Activated naive CD8-positive, alpha-beta T cell treated with anti-CD3 and anti-CD28 coated beads for 36 hours (primary cell): ENCODE measurements at places on chromosomes 11 and 22. TPM values are rescaled to one million over a fixed set of nuclear protein-coding genes. Genes with fewer than 3 reads are reported as not detected.

GRCh38 chr11:121199516-121199915, 93.1 kb upstream of the SC5D start:
- no peak for DNase-seq

DNA sequence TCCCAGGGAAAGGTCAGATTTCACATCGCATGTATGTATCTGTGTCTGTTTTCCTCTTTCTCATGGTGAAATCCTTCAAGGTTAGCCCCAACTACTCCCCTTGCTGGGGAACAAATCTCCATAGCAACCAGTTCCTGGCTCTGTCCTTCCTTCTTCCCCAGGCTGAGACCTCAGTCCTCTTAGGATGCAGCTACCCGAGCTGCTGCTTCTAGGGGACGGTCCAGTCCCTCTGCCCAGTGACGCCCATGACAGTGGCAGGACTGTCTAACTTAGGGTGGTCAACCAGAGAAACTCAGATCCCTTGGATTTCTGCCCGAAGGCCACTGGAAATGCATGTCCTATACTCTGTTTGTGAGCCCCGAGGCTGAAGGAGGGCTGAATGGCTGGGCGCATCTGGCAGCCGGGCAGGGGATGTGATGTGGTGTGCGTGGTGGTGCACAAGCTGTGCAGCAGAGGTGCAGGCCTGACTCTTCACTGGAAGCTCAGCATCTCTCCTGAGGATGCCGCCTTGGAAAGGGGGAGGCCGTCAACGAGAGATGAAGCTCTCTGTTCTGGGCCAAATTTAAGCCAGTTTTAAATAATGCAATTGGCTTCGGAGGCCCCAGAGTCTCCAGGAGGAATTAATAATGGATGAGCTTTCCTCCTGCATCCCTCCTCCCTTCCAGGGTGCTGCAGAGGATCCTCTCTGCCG, 118.7 kb upstream of the B3GAT1 start:
- no peak for DNase-seq

DNA sequence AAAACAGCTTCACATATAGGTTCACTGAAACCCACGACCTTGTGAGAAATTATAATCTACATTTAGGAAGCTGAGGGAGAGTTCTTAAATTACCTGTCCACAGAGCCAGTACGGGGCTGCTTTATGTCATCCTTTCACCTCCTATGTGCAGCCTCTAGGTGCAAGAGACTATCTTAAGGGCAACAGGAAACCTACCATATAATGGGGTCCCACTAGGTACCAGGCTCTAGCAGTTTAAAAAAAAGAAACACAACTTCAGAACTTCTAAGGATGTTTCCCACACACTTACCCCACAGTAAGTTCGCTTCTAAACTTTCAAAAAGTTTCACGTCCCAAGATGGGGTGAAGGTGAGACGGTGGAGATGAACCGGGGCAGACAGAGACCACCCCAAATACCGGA, 573 bp downstream of the STK33 start:
- DNase-seq: no peak

- DNase-seq: no peak
Observed at GRCh38 chr22:43053176-43053575, 36.0 kb downstream of the TTLL1 start.

GRCh38 chr22:33328789-33329296, 270.7 kb upstream of the SYN3 start:
- no peak for DNase-seq

DNA sequence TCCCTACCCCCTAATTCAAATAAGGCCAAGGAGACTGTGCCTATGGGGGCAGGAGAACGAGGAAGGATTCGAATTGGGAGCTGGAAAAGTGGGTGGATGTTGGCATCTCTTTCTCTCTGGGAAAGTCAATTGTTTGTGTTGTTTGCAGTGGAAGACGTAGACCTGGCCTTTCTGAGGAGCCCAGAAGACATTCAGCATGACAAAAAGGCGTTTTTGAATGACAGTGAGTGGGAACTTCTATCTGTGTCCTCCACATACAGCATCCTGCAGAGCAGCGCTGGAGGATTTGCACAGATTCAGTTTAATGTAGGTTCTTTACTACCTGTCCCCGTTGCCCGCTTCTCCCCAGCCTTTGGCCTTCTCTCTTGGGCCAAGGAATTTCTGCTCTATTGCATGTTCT, 28.2 kb downstream of the HTR3B start:
- no peak for DNase-seq

GRCh38 chr11:60777106-60777505, 8.0 kb upstream of the MS4A10 start:
- no peak for DNase-seq

GRCh38 chr22:40240160-40240559, 62.4 kb downstream of the TNRC6B start:
- DNase-seq: no peak

DNA sequence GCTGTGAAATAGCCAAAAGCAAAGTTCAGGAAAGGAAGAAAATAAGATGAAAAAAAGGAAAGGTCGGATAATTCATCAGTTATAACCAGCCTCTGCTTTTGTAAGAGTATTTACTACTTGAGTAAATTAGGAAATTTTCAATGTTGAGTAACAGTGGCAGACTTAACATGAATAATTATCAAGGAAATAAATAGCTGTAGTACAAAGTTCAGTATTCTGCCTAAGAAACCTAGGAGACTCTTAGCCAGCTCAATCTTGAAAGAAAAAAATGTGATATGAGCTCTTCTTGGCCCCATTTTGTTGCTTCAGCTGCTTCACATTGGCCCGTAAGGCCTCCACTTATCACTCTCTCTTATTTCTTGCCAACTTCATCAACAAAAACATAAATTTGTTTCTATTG, 17.0 kb upstream of the DNAJB7 start:
- DNase-seq: no peak

DNA sequence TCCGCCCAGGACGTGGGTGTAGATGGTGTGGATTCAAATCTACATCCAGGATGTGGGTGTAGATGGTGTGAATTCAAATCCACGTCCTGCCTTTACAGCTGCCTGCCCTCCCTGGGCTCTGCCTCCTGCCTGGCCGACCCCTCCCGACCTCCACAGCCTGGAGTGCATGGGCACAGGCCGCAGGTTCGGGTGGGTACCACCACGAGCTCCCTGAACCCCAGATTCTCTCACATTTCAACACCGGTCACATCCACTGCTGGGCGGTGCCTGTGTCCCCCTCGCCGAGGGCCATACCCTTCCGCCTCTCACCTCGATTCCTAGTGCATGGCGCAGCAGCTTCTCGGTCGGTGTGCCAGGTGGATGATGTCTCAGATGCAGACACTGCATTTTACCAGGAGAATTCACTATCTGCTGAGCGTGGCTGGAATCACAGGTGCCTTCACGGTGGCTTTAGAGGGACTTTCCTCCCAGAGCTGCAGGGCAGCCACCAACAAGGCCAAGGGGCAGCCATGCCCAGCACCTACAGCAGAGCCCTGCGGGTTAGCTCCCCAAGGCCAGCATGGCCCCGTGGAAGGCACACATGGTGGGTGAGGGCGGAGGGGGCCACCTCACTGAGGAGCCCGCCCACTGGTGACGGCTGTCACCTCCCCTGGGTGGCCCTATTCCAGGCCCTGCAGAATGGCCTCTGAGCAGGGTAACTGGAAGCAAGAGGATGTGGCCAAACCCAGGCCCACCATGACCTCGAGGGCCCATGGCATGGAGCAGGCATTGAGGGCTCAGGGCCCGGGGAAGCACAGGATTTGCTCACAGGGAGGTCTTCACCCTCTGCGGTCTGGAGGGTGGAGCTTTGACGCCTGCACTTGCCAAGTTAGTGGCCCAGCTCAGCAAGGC, 638.5 kb downstream of the TBC1D22A start:
- DNase-seq: no peak

- no peak for DNase-seq
Observed at GRCh38 chr11:64676261-64676615, 46.8 kb downstream of the NRXN2 start.

GRCh38 chr22:46092670-46093410, 57.5 kb upstream of the PPARA start:
- no peak for DNase-seq

DNA sequence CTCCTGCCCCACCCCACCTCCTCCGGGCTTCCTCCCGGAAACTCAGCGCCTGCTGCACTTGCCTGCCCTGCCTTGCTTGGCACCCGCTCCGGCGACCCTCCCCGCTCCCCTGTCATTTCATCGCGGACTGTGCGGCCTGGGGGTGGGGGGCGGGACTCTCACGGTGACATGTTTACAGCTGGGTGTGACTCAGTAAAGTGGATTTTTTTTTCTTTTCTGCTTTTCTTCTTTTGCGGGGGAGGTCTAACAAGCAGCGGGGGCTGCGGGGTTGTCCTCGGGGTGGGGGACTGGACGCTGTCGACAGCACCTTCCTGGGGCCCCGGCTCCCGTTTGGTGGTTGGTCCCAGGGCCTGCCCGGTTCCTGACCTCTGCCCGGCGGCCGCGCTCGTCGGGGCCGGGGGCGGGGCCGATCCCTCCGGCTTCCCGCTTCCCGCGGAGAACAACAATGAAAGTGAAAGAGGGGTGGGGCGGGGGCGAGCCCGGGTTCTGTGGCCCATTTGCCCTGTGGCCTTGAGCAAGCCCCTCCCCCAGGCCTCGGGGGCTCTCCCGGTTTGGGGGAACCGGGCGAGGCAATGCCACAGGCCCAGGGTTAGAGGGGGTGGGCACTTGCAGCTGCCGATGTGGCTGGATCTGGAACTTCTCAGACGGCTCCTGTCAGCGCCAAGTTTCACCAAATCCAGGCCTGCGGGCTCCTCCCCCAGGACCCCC, 975 bp upstream of the MDK start:
- DNase-seq: peak; percentile 77

- DNase-seq: no peak
Observed at GRCh38 chr22:46579751-46580449, 40.3 kb upstream of the GRAMD4 start.

DNA sequence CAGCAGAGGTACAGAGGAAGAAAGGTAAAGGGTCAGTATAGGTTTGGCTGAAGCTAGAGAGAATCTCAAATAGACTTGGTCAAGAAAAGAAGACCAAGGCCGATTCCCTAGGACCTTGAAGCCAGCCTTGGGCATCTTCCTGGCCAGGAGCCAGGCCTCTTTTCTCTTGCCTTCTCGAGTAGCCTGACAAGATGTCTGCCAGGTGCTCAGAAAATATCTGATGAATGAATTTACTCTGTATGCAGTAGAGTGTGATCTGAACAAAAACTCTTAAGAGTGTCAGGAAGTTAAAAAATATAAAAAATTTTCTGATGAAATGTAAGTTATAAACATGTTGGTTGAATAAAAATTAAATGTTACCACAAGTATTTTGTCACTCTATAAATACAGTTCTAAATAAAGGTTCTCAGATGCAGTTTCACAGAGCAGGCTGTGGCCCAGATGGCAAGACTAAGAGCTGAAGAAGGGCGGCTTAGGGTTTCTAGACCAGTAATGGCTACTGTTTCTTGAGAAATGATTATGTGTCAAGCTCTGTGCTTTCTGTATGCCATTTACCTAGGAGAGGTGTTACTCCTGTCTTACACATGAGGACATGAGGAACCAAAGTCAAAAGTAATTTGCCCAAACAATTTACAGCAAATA, 98.1 kb downstream of the ATXN10 start:
- DNase-seq: no peak

DNA sequence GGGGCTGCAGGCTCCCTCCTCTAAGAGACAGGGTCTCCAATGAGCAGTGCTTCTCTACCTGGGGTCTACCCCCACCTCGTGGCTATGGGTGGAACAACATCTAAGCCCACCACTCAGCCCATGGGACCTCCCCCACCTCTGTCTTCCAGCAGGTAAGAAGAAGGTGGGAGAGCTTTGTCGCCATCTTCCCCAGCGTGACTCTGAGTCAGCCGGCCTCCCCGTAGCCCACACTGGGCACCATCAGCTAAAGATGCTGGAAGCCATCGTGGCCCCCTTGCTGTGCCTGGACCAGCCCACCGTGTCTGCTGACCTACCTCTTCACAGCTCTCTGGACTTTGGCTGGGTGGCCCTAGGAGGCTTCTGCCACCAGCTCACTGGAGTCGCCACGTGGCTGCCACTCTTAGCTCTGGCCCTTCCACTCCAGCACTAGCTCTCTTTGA, 944 bp downstream of the C11orf86 start:
- peak; percentile 19 for DNase-seq

GRCh38 chr22:42758931-42759629, 38.4 kb upstream of the A4GALT start:
- DNase-seq: no peak

DNA sequence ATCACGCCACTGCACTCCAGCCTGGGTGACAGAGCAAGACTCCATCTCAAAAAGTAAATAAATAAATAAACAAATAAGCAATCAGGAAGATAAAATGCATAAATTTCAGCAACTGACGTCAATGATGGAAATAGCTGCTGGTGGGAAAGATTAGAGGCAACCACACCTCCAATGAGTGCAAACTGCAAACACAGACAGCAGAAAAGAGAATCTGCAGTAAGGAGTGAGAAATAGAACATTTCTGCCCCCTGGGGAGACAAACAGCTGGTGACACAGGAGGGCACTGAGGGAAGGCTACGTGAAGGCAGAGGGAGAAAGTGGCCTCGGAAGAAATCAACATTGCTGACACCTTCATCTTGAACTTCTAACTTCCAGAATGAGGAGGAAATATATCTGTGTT, 6.5 kb downstream of the PI4KA start:
- DNase-seq: no peak

DNA sequence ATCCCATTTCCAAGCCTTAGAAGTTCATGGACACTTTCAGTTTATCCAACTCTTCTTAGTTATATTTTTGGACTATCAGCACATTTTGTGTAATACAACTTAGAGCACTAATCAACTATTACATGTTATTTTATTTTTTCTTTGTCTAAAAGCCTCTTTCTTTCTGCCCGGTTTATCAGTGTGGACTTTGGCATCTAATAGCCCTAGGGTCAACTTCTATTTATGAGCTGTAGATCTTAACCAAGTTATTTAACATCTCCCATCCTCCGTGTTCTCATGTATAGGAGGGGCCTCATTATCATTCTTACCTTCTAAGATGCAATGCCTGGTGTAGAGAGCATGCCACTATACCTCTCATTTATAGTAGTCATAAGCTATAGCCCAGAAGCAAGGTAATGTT, 4.4 kb downstream of the CARD16 start:
- no peak for DNase-seq

DNA sequence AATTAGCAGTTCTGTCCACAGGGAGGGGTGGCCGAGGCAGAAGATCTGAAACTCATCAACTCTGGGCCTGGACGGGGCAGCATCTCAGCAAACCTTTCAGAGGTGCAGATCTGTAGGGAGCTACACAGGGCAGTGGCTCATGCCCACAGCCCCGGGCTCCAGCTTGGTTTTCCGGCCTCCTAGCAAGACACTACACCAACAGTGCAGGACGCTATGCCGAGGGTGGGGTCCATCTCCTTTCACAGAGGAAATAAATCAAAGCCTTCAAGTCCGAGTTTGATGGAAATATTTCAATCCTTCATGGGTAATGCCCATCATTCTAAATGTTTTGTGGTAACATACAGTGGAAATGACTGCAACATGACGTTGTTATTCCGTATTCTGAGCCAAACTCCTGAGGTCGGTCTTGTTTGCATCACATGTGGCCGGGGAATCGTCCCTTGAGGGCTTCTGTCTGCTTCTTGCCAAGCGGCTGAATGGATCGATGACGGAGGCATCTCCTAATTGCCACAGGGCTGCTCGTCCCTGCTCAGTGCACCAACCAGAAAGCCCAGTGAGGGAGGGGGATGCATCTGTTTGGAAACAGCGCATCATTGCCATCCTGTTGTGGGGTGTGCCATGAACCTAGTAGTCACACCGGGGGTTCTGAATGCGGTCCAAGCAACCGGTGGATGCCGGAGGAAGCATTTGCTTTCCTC, 30.0 kb downstream of the LINC01488 start:
- no peak for DNase-seq

The CHADL gene
- total RNA-seq: 0.39 TPM

The SCGB1C1 gene
- not detected for total RNA-seq

The SLC1A2 gene
- total RNA-seq: not detected
